Stimulated activated CD8-positive, alpha-beta memory T cell treated with anti-CD3 and anti-CD28 coated beads, Interleukin-2, amount 100 ng/mL, for 1 hour (primary cell): ENCODE measurements at places on chromosomes 7 and 10.

- no peak for DNase-seq
Observed at GRCh38 chr10:14584661-14585060, 190.0 kb downstream of the FAM107B start.

DNA sequence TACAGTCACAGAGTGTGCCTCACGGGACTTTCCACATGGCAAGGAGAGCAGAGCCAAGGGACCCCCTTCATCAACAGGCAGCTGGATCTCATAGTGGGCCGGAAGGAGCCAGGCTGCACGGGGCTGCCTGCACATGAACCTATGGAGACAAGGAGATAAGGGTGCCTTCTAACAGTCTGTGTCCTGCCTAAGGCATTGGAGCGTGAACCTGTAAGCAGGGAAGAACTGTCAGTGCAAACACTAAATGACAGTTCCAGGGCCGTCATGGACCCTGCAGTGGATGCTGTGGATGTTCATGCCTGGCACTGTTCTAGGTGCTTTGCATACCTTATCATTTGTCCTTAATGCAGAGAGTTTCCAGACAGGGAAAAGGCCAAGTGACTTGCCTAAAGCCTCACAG, 85.9 kb downstream of the WIPF3 start:
- DNase-seq: no peak

DNA sequence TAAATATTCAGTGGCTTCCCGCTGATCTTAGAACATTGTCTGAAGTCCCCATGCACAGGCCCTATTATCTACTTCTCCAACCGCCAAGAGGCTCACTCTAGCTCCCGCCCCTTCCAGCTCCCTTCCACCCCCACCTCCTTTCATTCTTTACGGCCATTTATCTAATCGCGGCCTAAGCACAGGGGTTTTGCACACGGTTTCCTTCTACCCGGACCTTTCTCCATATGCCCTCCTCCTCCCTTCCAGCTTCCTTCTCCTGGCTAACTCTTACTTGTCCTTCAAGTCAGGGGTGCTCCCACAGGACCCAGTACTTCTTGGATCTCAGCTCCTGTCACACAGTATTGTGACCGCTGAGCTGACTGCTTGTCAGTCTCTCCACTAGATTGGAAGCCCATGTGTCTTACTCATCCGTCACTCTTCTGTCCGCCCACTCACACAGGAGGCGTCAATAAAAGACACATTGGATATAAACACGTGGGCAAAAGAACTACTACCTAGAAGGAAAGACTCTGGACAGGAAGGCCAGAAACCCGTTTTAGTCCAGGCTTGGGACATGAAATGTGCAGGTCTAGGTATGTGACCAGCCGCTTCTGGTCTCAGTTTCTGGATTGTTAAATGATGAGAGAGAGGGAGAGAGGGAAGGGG, 20.2 kb upstream of the HPS1 start:
- no peak for DNase-seq

GRCh38 chr7:42913591-42913990, 1.7 kb upstream of the C7orf25 start:
- no peak for DNase-seq

GRCh38 chr10:28179006-28179742, 123.7 kb downstream of the MPP7 start:
- DNase-seq: no peak

- DNase-seq: no peak
Observed at GRCh38 chr7:129170441-129171021, 17.9 kb upstream of the SMO start.

DNA sequence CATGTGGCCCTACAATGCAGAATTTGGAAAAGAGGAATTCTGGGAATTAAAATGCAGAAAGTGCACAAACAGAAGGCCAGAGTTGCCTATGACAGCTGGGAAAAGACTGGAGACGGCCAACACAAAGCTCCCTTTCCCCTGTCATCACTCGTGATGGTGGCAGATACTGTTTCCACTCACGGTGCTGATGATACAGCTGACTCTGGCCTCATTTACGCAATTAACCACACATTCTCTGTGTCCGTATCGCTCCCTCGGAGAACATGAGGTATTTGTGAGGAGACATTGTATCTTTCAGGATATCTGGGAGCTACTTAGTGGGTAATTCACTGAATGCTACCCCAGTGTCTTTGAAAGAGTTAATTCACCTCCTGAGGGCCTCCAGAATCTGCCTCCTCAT, 172.8 kb downstream of the TAX1BP1 start:
- no peak for DNase-seq

GRCh38 chr10:108775911-108776475, 1147.3 kb downstream of the XPNPEP1 start:
- no peak for DNase-seq

DNA sequence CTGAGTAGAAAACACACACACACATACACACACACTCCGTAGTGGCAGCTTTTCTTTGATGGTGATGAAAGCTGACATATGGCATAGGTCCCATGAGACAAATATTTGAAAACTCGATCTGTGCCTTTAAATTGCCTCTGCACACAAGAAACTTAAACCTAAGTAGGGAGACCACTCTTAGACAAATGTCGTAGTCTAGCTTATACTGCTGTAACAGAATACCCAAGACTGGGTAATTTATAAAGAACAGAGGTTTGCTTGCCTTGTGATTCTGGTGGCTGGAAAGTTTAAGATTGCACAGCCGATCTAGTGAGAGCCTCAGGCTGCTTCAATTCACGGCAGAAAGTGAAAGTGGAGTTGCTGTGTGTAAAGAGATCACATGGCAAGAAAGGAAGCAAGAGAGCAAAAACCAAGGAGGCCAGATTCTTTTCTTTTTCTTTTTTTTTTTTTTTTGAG, 489.4 kb upstream of the SORCS1 start:
- DNase-seq: no peak

- DNase-seq: no peak
Observed at GRCh38 chr7:53984776-53985175, 557.4 kb upstream of the VSTM2A start.

- peak; percentile 7 for DNase-seq
Observed at GRCh38 chr7:128869138-128869943, 6.7 kb downstream of the ATP6V1F start.

- no peak for DNase-seq
Observed at GRCh38 chr7:117652943-117653680, 173.3 kb downstream of the CFTR start.

GRCh38 chr10:112843623-112844022, 106.4 kb upstream of the TCF7L2 start:
- no peak for DNase-seq

- no peak for DNase-seq
Observed at GRCh38 chr10:30993155-30993554, 38.5 kb downstream of the ZNF438 start.

GRCh38 chr7:146359176-146359575, 242.6 kb downstream of the CNTNAP2 start:
- no peak for DNase-seq

DNA sequence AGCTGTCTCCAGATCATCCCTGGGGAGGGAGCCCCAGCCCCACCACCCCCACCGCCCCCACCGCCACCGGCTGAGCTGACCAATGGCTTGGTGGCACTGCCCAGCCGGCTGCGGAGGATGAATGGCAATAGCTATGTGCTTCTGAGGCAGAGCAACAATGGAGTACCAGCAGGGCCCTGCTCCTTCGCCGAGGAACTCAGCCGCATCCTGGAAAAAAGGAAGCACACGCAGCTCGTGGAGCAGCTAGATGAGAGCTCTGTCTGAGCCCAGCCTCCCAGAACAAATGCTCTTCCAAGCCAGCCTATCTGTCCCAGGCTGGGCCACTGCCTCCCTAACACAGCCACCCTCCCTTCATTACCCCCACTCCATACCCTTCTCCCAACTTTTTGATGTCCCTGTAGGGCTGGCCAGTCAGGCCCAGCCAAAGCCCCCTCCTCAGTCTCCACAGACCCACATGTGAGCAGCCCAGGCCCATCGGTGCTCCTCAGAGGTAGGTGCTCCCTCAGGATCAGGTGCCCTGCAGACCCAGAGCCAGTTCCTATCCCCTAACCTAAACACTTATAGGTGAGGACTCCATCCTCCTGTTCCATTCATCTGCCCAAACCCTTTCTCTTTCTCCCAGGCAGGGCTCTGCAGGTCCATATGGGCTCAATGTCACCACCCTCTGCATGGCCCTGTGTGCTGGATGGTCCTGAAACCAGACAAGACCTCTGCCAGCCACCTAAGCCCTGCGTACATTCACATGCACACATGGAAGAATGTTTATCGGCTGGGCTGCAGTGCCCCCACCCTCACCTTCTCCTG, 3.2 kb downstream of the MRPL43 start:
- DNase-seq: no peak

GRCh38 chr7:77330169-77330882, 85.8 kb downstream of the GSAP start:
- no peak for DNase-seq

DNA sequence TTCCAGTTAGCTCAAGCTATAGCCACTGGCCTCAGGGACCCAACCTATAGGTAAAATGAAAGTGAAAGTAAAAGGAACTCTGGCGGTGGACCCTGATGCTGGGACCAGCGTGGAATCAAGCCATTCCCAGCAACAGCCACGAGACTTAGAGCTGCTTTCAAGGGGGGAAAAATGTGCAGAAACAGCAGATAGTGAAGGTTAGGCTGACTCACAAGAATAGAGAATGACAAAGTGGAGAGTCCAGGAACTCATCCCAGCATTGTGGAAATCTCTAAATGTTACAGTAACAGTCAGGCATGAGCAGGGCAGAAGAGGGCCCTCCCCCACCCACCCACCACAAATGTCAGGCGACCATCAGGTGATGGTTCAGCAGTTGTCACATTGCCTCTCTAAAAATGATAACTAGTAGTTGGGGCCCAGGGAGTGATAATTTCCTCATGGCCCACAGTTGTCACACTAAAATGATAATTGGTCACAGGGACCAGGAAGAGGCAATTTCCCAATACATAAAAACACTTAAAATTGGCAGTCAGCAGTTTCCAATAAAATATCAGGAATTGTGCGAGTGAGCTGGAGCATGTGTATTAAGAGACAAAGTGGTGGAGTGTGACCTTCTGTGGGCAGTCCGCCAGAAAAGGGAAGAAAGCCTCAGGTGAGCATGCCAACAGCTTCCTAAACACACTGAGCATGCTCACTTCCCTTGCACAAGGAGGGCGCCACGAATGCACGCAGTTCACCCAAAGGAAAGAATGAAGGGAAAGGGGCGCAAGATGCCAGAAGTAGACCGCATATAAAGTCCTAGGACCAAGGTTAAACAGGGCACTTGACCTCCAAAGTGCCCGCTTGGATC, 129.8 kb upstream of the PPP1R3A start:
- DNase-seq: no peak

DNA sequence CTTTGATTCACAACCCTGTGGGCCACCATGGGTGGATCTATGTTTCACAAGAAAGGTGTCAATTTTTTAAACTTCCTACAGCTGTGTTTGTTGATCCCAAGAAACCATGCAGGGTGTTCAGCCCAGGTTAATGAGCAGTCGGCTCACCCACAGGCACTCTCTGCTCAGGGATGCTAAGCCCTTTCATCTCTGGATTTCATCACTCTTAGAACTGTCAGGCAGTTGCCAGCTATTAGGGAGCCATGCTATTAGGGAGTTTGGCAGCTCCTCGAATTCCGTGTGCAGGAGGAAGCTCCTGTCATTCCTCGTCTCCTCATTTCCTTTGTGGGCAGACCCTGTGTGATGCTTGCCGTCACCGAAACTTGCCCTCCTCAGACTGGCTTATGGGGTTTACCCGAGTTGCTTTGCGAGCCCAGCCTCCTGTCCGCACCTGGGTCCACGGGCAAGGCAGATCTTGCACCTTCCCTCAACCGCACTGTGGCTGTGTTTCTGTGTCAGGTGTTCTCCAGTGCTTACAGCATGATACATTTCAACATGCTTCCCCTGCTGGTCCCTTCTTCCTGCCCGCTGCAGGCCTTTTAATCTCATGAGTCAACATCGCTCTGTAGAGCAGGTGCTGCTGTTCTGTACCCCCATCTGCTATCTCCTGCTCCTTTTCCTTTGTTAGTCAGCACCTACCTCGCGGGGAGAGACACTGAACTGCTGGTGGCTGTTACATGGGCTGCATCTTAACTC, 509.8 kb downstream of the SUGCT start:
- DNase-seq: no peak

DNA sequence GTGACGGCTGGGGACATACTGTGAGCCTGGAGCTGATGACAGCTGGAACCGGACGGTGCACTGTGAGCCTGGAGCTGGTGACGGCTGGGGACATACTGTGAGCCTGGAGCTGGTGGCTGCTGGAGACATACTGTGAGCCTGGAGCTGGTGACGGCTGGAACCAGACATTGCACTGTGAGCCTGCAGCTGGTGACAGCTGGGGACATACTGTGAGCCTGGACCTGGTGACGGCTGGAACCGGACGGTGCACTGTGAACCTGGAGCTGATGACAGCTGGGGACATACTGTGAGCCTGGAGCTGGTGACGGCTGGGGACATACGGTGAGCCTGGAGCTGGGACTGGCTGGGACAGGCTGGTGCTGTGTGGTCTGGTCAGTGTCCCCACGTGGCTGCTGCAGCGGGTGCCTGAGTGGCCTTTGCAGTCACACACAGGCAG, 47.9 kb downstream of the PTPRN2 start:
- DNase-seq: no peak

DNA sequence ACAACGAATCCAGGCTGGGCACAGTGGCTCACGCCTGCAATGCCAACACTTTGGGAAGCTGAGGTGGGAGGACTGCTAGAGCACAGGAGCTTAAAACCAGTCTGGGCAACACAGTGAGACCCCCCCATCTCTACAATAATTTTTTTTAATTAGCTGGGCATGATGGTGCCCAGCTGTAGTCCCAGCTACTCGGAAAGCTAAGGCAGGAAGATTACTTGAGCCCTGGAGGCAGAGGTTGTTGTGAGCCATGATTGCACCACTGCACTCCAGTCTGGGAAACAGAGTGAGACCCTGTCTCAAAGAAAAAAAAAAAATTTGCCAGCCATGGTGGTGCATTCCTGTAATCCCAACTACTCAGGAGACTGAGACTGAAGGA, 396.3 kb downstream of the KCNMA1 start:
- no peak for DNase-seq

GRCh38 chr10:3036155-3037021, 31.0 kb upstream of the PFKP start:
- DNase-seq: no peak

DNA sequence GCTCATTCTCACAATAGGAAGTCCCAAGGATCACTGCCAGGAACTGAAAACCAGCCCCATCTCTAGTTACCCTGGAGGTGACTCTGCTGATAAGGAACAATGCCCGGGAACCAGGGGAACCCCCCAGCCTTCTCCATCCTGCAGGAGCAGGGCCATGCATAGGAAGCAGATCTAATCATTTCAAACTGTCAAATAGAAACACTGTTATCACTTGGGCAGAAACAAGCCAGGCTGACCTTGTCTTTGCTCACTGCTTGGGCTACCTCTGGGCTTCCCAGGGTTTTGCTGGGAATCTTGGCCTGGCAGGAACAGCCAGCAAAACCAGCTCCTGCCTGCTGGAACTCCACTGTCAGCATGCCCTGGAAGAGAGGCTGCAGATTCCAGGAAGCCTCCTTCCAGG, 114.1 kb downstream of the RNF216 start:
- no peak for DNase-seq

GRCh38 chr7:66013938-66014337, 31.9 kb upstream of the GUSB start:
- no peak for DNase-seq

DNA sequence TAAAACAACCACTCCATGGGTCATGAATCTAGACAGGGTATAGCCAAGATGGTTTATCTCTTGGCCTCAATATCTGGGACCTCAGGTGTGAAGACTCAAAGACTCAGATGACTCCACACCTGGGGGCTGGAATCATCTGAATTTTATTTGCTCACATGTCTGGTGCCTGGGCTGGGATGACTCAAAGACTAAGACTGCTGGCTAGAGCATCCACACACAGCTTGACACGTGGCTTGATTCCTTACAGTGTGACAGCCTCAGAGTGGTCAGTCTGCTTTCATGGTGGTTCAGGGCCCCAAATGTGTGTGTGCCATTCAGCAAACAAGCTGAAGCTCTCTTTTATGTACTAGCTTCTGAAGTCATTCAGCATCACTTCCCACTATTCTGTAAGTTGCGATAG, 333.7 kb downstream of the RNLS start:
- DNase-seq: no peak
